Urinary bladder (tissue), 4 donors: ENCODE measurements at places on chromosomes 6 and 20.

- no peak for DNase-seq
Observed at GRCh38 chr6:9250852-9251251, 815.5 kb upstream of the SLC35B3 start.

- DNase-seq: no peak
Observed at GRCh38 chr20:219290-220115, 7.6 kb upstream of the DEFB129 start.

- no peak for DNase-seq
Observed at GRCh38 chr6:26627843-26628242, 31.1 kb downstream of the ABT1 start.

GRCh38 chr6:163148451-163149278 is 265.9 kb upstream of the QKI start:
- no peak for DNase-seq

DNA sequence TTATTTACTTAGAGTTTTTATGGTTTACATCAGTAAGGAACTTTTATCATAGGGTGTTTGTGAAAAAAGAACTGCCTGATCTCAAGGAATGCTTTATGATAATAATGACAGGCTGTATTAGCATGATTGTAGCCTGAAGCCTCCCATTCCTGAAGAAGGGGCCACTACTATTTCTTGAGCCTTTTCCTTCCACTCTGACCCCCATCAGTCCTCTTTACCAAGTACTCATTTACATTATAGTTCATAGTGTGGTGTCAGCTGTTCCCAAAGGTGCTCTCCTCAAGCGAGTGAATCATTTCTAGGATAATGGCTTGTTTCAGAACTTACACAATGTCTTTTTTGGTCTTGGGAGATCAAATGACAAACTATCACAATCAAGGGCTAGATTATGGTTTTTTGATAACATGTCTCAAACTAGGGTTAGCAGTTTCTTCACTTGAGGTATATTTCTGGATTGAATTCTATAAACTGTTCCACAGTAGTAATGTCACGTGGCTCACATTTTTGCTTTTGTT is 283.6 kb downstream of the CDKAL1 start:
- no peak for DNase-seq

DNA sequence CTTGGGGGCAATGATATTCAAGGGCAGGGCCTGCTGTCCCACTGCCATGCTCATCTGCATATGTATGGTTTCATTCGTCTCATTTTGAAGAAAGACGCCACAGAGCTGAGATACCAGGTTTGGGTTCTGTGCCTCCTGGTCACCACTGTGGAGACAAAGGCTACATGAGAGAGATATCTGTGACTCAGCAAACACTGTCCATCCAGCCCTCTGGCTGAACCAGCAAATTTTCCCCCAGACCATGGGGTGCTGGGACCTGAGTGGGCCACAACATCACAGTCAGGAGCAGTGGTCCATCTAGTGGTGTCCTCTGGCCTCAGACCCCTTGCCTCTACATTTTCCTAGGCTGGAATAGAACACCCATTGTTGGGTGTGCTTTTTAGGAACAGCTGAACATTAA is at the start of gene MAS1L:
MAS1L (minus strand) TSS at position 297 of the 400 bp plus-strand sequence; CDS start at position 243, 54 bp downstream.
- no peak for DNase-seq

DNA sequence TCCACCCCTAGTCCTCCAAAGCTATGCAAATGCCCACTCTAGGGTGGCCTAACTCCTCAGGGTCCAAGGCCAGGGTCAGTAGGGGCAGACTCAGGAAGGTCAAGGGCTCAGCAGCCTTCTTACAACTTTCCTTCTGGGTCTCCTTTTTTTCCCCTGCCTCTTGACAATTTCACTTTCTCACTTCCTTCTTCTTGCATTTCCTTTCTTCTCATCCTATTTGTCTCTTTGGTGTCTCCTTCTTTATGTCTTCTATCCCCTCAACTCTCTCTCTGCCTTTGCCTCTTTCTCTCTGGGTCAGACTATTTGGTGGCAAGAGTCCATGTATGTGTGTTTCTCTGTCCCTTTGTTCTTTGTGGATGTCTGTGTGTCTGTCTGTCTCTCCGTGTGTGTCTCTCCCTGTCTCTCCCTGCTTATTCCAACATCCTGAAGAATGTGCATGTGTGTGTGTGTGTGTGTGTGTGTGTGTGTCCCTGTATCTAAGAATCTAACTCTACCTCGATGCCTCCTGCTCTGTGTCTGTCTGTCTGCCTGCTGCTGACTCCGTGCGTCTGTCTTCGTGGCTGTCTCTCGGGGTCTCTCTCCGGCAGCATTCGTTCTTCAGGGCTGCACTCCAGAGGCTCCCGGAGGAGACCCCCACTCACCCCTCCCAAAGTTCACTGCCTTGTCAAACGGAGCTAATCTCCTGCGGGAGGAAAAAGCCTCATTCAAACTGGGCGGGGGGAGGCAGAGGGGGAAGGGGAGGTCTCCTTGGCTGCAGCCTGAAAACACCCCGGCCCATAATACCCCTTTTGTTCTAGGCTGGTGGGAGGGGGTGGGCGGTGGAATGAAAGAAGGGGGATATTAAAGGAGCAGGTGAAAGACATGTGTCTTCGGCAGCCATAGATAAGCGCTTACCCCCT is 51.7 kb upstream of the FOXP4 start:
- DNase-seq: no peak
